ENCODE measurements at places on chromosomes 3 and 15. TPM values are rescaled to one million over a fixed set of nuclear protein-coding genes. Genes with fewer than 3 reads are reported as not detected.

CD96 gene
- not detected for total RNA-seq

ZNF385D gene
- total RNA-seq: under 0.01 TPM

AADACL2 gene
- not detected for total RNA-seq

GPR171 gene
- total RNA-seq: not detected

ADAMTS9 gene
- total RNA-seq: not detected

PAK6 gene
- total RNA-seq: 1.8 TPM

SAMD7 gene
- total RNA-seq: not detected

WDR93 gene
- total RNA-seq: 0.64 TPM

ZPLD1 gene
- not detected for total RNA-seq

TMEM108 gene
- not detected for total RNA-seq

GMPPB gene
- 23.1 TPM for total RNA-seq

DNA sequence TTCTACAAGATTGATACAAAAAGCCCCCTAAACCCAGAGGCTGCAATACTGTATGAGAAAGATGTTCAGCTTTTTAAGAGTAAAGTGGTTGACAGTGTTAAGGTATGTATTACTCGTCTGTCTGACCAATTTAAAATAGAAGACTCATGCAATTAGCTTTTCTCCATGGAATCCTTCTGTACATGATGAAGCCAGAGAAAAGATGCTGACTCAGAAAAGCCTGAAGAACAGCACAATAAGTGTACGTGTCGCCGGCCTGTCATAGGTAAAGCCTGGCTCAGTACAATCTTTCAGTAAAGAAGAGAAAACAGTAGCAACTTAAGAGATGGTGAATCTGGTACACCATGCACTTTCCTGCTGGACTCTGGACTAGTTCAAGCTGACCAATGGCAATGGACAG is 16.4 kb downstream of the NEK4 start:
- DNase-seq: no peak

DNA sequence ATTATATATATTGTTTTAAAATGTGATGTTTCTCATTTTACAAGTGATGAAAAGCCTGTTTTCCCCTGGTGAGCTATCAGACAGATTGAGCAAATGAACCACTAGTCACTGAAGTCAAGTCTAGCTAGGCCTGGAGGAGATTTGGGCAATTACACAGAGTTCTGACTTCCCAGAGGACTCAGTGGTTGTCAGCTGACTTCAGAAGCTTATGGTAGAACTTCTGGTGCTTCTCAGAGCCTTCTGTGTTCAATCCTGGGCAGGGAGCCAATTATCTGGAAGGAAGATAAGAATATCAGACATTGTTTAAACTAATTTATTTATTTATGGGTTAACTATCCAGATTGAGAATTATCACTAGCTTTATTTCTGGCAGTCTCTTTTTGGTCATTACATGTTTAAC is 37.7 kb upstream of the NAALADL2 start:
- DNase-seq: no peak

DNA sequence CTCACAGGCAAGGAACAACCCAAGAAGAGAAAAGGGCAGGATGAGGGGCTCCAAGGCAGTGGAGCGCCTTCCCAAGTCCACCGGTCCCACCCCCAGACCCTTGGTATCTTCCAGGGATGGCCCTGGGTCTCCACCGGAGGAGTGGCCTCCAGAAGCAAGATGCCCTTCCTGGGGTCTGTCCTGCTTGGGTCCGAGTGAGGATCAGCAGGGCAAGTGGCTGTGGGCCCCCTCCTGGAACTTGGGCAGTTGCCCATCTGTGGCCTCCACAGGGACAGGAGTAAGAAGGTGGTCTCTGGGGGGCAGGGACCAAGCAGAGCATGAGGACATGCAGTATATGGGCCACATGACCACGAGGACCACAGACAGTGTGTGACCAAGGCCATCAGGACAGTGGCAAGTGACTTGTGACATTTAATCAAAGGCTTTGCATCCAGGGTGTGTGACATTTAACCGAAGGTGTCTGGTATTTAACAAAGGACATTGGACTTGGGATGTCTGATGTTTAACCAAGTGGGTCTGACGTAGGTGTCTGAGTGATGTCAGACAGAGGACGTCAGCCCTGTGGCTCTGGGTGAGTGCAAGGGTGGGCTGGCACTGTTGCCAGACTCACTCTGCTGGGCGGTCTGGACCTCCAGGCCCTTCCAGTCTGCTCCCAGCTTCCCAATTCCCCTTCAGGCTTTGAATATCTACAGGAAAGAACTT is 34.7 kb downstream of the SCN5A start:
- DNase-seq: no peak

GRCh38 chr15:52018244-52018643 is 775 bp upstream of the MAPK6 start:
- no peak for DNase-seq

GRCh38 chr3:150371741-150372254 is 36.3 kb upstream of the TSC22D2 start:
- DNase-seq: peak; percentile 14

DNA sequence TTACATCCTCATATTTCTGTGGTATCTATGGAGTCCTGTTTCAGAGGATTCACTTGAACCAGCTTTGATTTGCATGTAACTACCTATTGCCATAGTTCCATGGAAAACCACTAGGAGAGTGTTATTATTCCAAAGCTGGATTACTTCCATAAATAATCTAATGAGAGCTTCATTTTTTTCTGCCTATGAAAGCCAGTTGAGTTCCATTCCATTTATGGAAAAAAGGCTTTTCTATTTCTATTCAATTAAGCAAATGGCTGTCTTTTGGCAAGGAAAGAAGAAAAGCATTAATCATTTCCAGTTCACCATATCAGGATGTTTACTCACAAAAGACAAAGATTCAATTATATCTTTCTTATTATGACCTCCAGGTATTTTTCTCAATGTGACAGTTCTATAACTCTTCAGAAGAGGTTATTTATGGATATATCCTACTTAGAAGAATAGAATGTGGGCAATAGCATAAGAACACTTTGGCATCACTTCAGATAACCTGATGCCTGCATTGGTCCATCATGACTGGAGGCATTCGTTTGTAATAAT is 259.9 kb upstream of the ZPLD1 start:
- DNase-seq: no peak

DNA sequence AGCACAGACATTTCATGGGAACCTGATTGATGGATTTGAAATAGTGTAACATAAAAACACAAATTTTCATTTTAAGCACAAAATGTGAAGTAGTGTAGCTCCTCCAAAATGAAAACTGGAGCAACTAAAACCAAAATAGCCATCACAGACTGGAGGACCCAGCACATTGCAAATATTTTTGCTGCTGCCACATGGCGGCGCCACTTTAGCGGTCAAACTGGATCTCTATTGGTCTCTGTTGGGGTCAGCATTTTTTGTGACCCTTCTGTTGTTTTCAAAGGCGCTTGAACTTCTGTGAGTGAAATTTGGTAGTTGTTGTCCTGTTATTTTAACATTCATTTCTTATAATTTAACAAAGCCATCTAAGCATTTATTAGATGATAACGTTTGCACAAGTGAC is 259.9 kb downstream of the IL20RB start:
- DNase-seq: no peak

- DNase-seq: peak; percentile 61
Measured at GRCh38 chr3:134850761-134851160, 55.7 kb downstream of the EPHB1 start.

DNA sequence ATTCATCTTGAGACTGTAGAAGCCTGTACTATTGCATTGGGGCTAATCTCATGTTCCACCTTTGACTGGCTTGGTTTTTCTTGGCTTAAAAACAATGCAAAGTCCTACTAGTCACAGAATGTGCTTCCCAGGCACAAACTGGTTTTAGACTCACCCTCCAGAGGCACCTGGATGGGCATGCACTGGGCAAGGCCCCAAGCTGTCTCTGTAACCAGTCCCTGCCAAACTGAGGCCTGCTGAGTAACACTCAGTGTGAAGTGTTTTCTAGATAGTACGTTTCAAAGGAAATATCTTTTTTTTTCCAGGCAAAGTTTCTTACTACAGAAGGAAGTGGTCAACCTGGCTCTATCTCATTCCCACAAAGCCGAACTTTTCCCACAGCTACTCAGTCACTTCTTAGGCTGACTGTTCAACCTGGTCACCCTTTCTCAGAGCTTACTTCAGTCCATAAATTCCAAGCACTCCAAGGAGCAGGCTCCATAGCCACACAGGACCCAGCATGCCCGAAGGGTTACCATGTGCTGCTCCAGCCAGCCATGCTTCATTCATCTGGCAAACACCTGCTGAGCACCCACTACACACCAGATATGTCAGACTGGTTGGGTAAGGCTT is 57.4 kb downstream of the NPTN start:
- peak; percentile 78 for DNase-seq

- no peak for DNase-seq
Measured at GRCh38 chr15:61816856-61817255, 243.4 kb downstream of the VPS13C start.

DNA sequence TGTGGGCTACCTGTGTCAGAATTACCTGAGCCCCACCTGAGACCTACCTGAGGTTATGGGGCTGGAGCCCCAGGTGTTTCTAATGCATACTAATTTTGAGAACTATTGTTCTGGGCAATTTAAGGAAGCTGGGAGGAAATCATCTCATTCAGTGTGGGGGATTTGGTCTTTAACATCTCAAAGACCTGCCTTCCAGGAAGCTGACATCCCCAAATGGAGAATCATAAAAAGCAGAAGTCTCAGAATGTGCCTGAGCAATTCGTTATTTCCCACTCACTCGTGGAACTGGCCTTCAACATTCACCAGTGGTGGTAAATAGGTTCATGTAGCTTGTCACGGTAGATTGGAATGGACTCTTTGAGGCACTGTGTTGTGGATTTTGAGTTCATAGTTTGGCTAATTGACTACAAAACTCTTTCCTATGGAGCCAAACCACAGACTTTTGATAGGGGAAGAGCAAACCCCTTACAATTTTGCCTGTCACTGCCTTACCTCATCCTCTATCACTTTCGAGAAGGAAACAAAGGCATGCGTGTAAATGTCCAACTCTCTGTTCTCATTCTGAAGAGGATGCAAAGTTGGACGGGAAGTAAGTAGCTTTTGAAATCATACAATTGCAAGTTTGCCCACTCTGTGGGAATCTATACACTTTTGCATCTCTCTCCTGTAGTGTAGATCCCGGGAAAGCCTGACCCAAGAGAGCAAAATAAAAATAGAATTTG is 521.0 kb upstream of the MDFIC2 start:
- no peak for DNase-seq

DNA sequence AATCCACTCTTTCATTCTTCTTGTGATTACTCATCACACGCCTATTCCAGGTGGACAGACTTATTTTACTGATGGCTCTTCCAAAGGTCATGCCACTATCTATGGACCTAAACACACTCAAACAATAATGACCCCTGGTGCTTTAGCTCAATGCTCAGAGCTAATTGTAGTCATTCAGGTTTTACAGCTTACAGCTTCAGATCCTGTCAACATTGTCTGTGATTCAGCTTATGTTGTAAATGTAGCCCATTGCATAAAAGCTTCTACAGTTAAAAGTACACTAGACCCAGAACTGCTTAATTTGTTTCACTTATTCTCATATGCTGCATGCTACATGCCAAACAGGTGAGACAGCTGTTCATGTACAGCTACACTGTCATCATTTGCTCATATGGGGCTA is 49.2 kb downstream of the LSM3 start:
- no peak for DNase-seq

GRCh38 chr3:181725830-181726229 is 14.1 kb downstream of the SOX2 start:
- peak; percentile 25 for DNase-seq

DNA sequence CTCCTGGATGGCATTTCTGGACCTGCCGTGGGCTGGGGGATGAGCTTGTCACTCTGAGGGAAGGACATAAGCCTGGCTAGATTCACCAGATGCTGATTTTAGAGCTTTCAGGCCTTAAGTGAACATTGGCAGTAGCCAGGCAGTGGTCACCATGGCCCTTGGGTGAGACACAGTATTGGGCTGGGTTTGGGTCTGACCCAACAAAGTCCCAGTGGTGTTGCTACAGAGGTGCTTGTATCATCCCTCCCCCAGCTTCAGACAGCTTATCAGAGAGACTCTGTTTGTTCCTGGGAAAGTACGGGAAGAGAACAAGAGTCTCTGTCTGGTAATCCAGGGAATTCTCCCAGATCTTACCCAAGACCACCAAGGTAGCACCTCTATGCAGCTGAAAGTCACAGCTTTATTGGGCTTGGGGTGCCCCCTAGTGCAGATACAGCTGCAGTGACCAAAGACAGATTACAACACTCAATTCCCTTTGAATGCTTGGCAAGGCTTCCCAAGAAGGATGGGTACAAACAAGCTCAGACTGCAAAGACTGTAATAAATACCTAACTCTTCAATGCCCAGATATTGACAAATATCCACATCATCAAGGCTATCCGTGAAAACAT is 9.8 kb upstream of the RUVBL1 start:
- DNase-seq: peak; percentile 29

GRCh38 chr15:91113030-91113429 is 13.0 kb downstream of the SV2B start:
- peak; percentile 72 for DNase-seq
